Foreskin melanocyte (primary cell): ENCODE measurements at places on chromosomes 6 and 20.

- no peak for DNase-seq
Measured at GRCh38 chr6:5175635-5176034, 85.1 kb downstream of the LYRM4 start.

GRCh38 chr6:5665173-5665572 is 341.6 kb downstream of the NRN1 start:
- no peak for DNase-seq

- no peak for DNase-seq
Measured at GRCh38 chr20:46563860-46564221, 13.4 kb upstream of the OCSTAMP start.

- no peak for DNase-seq
Measured at GRCh38 chr6:6704103-6705060, 115.9 kb downstream of the LY86 start.

DNA sequence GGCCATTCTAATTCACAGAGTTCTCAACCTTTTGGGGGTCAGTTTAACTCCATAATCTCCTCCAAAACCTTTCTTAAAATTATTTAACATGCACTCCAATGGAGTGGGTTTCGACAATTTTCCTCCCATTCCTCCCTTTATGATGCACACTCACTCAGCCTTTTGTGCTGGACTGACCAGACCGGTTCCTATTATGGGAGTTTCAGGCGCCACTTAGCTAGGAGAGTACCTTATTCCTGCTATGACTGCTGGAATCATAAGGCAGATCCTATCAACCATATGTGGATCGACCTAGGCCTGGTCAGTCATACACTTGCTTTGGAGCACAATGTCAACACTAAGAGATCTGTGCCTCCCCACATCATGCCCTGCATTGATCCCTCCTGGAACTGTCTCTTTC is 63.9 kb upstream of the MOCS1 start:
- no peak for DNase-seq

DNA sequence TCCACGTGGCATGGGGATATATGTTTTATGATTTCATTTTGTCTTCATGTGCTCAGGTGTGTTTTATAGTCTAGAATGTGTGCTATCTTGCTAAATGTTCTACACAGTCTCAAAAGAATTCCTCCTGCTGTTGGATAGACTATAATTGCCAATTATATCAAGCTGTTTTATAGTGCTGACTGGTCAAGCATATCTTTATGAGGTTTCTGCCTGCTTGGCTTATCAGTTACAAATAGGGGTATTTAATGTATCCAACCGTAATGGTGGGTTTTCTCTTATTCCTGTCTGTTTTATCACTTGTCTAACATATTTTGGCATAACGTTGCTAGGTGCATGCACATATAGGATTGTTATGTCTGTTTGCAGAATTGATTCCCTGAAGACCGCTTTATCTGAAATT is 201.3 kb downstream of the EYS start:
- DNase-seq: no peak

DNA sequence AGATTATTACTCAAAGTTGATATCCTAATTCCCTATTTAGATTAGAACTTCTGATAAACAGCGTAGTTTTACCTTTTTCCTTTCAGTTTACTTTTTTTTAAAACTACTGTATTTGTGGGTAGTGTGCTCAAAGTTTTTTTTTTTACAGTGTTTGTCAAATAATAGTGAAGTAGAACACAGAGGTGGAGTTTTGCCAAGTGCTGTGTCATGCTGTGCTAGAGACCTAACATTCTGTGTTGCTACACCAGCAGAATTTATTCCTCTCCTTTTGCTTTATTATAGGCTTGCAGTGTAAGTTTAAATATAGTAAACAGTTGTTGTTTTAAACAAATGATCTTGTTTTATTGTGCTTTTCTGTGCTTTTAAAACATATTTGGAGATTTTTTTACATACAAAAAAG is 125.4 kb downstream of the HIVEP1 start:
- DNase-seq: no peak
